Neural crest cell (in vitro differentiated cells): ENCODE measurements at places on chromosomes 16 and 17. TPM values are rescaled to one million over a fixed set of nuclear protein-coding genes. Genes with fewer than 3 reads are reported as not detected.

DNA sequence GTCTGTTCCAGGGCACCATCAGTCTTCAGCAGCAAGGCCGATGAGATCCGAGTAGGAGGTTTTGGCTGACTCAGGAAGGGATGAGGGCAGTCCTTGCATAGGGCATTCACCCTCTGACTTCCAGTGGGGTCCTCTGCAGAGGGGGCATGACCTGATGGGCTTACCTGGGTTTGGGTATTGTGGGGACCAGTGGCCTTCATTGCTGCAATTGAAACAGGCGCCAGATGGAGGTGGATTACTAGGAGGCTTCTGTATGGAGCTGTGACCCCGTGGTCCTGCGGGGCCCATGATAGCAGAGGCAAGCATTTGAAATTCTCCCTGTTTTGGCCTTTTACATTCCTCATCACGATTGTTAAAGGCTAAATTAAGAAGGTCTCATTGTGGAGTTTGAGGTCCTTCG is 2448.7 kb downstream of the TP53TG3F start:
- peaks cover 29% of the 10 kb centered on the region for H3K36me3 ChIP-seq
- no peak overlapping the region for H3K27ac ChIP-seq
- no peaks in the 10 kb centered on the region for H3K27me3 ChIP-seq
- no peak for DNase-seq
- H3K4me3 ChIP-seq, result no peak overlapping the region

DNA sequence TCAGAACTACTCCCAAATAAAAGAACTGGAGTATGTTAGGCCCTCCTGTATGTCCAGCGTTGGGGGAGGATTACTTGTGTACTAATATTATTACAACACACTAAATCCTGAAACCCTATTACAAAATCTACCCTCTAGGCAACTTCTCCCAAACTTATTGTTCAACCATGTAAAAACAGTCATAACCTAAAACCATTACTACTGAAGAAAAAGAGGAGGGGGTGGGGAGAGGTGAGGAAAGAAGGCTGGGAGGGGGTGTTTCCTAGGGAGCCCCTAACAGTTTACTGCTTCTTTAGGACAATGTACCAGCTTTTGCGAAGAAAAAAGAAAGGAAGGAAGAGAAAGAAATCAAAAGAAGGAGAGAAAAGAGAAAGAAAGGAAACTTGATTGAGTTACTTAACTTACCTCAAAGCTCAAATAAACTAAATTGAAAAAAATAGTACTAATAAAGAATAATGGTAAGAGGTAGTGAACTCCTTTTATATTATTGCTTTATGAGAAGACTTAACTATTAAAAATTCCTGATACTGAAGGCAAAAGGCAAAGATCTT is 2.3 kb downstream of the SALL1 start:
- H3K4me3 ChIP-seq, result peak overlapping the region; percentile 95
- no peak for DNase-seq
- H3K4me1 ChIP-seq, result peaks cover 62% of the 10 kb centered on the region

- H3K36me3 ChIP-seq, result no peaks in the 10 kb centered on the region
- no peaks in the 10 kb centered on the region for H3K4me1 ChIP-seq
- peaks cover 5% of the 10 kb centered on the region for H3K27me3 ChIP-seq
- H3K27ac ChIP-seq, result peak overlapping the region; percentile 81
- no peak for DNase-seq
- H3K4me3 ChIP-seq, result no peak overlapping the region
Measured at GRCh38 chr16:15792563-15792971, 64.3 kb downstream of the MYH11 start.

DNA sequence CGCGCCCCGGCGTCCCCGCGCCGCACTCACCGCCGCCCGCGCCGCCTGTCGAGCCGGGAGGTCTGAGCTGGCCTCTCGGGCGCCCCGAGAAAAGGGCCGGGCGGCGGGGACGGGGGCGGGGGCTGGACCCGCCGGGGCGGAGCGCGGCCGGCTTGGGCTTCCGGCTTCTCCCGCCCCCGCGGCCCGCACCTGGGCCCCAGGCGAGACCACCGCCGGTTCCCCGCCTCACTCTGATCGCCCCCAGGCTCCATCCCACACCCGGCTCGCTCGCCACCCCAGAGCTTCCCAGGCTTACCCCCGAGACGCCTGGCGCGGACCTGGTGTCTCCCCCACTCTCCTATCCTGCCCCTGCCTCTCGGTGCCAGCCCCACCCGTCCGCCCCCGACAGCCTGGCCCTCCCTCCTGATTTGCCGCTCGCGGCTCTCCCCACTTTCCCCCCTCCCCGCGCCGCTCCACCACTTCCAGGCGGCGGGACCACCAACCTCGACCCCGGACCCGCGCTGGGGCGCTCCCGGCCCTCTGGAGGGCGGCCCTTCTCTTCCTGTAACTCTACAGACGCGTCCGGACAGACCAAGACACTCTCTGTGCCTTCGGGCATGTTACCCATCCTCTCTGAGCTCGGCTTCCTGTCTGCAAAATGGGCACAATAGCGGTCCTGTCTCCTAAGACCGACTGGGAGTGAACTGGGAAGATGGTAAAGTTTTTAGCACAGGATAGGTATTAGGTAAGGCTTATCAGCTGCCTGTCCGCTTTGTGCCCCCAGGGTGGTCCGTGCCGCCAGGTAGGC is at the start of gene LITAF:
LITAF (minus strand) TSS at position 64 of the 787 bp plus-strand sequence. CDS start 30,189 bp downstream, outside the sequence.
- H3K4me3 ChIP-seq, result peak within 1 kb of the TSS; percentile 92
- peak within 1 kb of the TSS; percentile 14 for H3K27ac ChIP-seq
- H3K4me1 ChIP-seq, result peaks cover 40% of the 10 kb centered on the region
- DNase-seq, result peak; percentile 41
- H3K27me3 ChIP-seq, result peaks cover 6% of the 10 kb centered on the region
- no peaks in the 10 kb centered on the region for H3K36me3 ChIP-seq

- H3K36me3 ChIP-seq, result no peaks in the 10 kb centered on the region
- no peak overlapping the region for H3K27ac ChIP-seq
- H3K27me3 ChIP-seq, result no peaks in the 10 kb centered on the region
- no peak for DNase-seq
Measured at GRCh38 chr17:79435962-79436361, 174.9 kb downstream of the RBFOX3 start.

DNA sequence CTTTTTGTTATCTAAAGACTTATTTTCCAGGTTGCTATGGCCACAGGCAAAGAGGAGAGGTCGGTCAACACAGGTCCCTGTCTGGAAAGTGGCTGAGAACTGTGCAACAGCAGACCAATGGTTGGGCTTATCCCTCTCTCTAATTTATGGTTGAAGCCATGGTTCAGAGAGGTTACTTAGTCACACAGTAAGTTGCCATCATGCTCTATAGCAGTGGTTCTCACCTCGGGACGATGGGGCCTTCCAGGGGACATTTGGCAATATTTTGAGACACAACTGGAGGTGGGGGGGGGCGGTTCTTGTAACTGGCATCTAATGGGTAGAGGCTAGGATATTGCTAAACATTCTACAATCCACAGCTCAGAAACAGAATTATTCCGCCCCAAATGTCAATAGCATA is 842 bp upstream of the LDAF1 start:
- H3K27me3 ChIP-seq, result no peaks in the 10 kb centered on the region
- H3K4me1 ChIP-seq, result peaks cover 27% of the 10 kb centered on the region
- no peak for DNase-seq
- no peaks in the 10 kb centered on the region for H3K36me3 ChIP-seq

GRCh38 chr16:6105115-6105514 is 1007.5 kb upstream of the EEF2KMT start:
- no peaks in the 10 kb centered on the region for H3K36me3 ChIP-seq
- peaks cover 10% of the 10 kb centered on the region for H3K27me3 ChIP-seq
- H3K27ac ChIP-seq, result no peak overlapping the region
- no peaks in the 10 kb centered on the region for H3K4me1 ChIP-seq

DNA sequence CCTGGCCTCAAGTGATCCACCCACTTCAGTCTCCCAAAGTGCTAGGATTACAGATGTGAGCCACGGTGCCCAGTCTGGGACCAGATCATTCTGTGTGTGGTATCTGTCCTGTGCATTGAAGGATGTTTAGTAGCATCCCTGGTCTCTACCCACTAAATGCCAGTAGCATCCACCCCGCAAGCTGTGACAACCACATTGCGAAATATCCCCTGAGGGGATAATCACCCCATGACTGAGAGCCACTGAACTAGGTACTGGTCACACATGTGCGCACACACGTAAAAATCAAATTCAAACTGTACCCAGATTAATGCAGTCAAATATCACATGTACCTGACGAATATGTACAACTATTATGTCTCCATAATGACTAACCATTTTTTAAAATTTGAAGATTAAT is 35.8 kb downstream of the TEKT5 start:
- H3K36me3 ChIP-seq, result no peaks in the 10 kb centered on the region
- H3K4me3 ChIP-seq, result no peak overlapping the region
- H3K27ac ChIP-seq, result no peak overlapping the region
- H3K27me3 ChIP-seq, result no peaks in the 10 kb centered on the region

DNA sequence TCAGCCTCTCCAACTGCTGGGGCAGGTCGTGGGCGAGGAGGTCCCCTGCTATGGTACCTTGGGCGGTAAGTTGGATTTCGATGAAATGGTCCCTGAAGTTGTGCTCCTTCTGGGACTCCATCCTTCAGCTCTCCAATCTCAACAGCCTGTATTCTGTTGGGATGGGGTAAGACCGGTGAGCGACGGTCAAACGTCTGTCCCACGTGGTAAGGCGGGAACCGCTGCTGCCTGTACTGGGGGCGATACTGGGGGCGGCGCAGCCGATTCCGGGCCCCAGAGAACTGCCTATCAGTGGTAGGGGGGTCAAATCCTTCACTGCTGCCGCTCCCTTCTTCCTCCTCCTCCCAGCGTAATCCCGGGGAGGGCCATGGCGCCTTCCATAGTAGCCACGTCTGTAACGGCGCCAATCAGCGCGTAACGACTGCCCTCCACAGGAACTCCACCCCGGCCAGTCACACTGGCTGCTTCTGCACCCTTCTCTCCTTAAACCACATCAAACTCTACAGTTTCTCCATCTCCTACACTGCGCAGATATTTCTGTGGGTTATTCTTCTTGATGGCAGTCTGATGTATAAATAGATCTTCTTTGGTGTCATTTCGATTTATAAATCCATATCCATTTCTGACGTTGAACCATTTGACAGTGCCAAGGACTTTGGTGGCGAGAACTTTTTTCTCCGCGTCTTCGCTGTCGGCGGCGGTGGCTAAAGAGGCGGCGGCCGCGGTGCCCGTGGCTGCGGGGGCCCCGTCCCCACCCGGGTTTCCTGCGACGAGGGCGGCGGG is 41.1 kb downstream of the AHSP start:
- H3K27ac ChIP-seq, result no peak overlapping the region
- H3K27me3 ChIP-seq, result peaks cover 92% of the 10 kb centered on the region
- H3K4me1 ChIP-seq, result no peaks in the 10 kb centered on the region
- H3K36me3 ChIP-seq, result no peaks in the 10 kb centered on the region
- H3K4me3 ChIP-seq, result peak overlapping the region; percentile 42
- no peak for DNase-seq

GRCh38 chr16:74169687-74170376 is 126.8 kb upstream of the PSMD7 start:
- H3K27ac ChIP-seq, result no peak overlapping the region
- H3K4me3 ChIP-seq, result no peak overlapping the region
- H3K36me3 ChIP-seq, result no peaks in the 10 kb centered on the region
- peaks cover 2% of the 10 kb centered on the region for H3K27me3 ChIP-seq
- DNase-seq, result no peak

DNA sequence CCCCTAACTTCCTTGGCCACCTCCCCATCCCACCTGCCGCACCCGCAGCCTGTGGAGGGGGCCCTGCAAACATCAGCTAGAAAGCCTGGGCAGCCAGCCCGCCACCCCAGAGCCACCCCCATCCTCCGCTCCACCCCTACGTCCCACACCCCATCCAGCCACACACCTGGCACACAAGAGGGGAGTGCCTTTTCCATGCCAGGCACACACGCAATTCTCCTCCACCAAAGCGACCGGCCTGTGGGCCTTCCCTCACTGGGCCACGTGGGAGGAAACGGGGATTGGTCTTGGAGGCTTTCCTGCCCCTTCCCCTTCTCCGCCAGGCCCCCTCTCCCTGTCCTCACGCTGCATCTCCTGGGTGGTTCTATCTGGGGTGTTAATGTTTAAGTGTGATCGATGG is 48.7 kb upstream of the TNRC6C start:
- DNase-seq, result no peak
- H3K4me1 ChIP-seq, result no peaks in the 10 kb centered on the region

GRCh38 chr16:17367923-17368322 is 102.8 kb downstream of the XYLT1 start:
- H3K27ac ChIP-seq, result peak overlapping the region; percentile 3
- H3K36me3 ChIP-seq, result no peaks in the 10 kb centered on the region
- peak; percentile 45 for DNase-seq
- H3K4me3 ChIP-seq, result peak overlapping the region; percentile 5

DNA sequence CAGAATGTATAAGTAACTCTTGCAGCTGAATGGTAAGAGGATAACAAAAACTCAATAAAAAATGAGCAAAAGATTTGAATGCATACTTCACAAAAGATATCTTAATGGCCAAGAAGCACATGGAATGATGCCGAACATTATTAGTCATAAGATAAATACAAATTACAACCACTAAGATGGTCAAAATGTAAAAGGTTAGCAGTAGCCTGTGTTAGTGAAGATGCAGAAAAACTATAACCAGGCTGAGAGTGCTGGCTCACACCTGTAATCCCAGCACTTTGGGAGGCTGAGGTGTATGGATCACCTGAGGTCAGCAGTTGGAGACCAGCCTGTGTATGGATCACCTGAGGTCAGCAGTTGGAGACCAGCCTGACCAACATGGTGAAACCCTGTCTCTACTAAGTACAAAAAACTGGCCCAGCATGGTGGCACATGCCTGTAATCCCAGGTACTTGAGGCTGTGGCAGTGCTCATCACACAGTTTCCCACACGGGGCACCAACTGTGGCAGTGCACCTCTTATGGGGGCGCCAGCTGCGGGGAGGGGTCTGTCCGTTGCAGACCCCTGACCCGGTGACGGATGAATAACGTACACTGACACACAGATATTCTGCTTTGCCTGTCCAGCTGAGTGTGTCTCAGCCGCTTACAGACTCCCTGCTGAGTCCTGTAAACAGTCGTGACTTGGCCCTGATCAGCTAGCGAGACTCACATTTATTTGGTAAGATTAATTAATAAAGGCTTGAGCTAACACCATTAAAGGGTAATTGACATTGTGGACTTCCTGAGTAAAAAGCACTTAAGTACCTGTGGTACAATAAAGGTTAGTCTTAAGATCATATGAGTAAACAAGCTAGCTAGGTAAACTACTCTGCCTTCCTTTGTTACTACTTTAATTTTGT is 45.7 kb upstream of the FAM20A start:
- H3K27ac ChIP-seq, result no peak overlapping the region
- peaks cover 2% of the 10 kb centered on the region for H3K27me3 ChIP-seq

- H3K27me3 ChIP-seq, result no peaks in the 10 kb centered on the region
- no peak overlapping the region for H3K4me3 ChIP-seq
- H3K36me3 ChIP-seq, result peaks cover 13% of the 10 kb centered on the region
- DNase-seq, result no peak
Measured at GRCh38 chr17:1875597-1875996, 45.8 kb downstream of the RPA1 start.

- peaks cover 34% of the 10 kb centered on the region for H3K4me1 ChIP-seq
- no peak overlapping the region for H3K4me3 ChIP-seq
- no peak overlapping the region for H3K27ac ChIP-seq
- peaks cover 82% of the 10 kb centered on the region for H3K27me3 ChIP-seq
Measured at GRCh38 chr16:79301051-79301450, 299.5 kb downstream of the MAF start.

CSH2 gene
- not detected in 2 replicates for total RNA-seq

NEUROD2 gene
- total RNA-seq, result not detected in 2 replicates

FLYWCH2 gene
- 32.3 and 32.4 TPM in 2 replicates for total RNA-seq

PCYT2 gene
- total RNA-seq, result 86.2 and 92.4 TPM in 2 replicates

KRT33B gene
- not detected in 2 replicates for total RNA-seq

FBXW10 gene
- 0.19 and 0.20 TPM in 2 replicates for total RNA-seq

LITAFD gene
- not detected in 2 replicates for total RNA-seq

TPSD1 gene
- total RNA-seq, result not detected in 2 replicates

BICDL2 gene
- total RNA-seq, result not detected in 2 replicates
